ENCODE measurements at places on chromosomes 16 and 17.
A peak's percentile ranks its signal among the peaks of the same experiment; 100 is the strongest.

DNA sequence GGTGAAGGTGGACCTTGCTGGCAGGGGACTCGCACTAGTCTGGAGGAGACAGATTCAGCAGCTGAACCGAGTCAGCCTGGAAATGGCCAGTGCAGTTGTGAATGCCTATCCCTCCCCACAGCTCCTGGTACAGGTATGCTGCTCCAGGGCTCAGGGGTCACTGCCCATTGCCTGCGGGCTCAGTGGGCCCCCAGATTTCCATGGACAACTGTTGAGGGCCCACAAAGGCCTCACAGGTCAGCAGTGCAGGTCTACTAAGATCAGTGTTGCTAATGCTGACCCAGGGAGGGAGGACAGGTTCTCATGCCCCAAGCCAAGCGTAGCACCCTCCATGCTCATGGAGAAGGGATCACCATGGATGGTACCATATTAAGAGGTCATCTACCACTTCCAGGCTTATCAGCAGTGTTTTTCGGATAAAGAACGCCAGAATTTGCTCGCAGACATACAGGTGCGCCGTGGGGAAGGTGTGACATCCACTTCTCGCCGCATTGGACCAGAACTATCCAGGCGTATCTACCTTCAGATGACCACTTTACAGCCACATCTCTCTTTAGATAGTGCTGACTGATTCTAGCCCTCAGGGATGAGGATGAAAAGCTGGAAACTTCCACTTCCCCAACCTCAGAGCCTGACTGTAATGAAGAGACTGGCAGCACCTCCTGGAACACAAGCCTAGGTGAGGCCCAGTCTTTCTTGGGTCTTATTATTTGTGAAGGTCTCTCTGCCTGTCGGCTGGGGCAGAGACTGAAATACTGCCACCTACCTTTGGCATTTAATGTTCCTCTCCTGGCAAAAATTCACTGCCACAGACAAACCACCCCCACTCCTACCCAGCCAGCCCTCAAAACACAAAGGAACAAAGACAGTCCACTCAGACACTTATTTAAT is 7.6 kb downstream of the EME1 start:
- no peak for DNase-seq

GRCh38 chr16:53886482-53887378 is 182.8 kb downstream of the FTO start:
- no peak for DNase-seq

DNA sequence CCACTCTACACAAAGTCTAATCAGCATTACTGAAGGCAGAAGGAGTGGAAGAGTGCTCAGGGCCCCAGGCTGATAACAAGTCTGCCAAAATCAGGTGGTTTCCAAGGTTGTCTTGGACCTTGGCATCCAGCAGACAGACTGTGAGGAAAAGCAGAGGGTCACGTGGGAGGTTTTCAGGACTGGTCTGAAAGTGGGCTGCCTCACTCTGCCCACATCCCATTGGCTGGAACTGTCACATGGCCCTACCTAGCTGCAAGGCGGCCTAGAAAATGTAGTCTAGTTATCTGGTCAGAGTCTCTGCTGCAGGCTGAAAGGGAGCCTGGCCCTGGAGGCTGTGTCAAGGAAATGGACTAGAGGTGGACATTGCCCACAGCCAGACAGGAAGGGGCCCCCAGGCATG is 310.7 kb upstream of the ASIC2 start:
- no peak for DNase-seq

GRCh38 chr16:78220571-78220970 is 121.1 kb downstream of the WWOX start:
- no peak for DNase-seq

DNA sequence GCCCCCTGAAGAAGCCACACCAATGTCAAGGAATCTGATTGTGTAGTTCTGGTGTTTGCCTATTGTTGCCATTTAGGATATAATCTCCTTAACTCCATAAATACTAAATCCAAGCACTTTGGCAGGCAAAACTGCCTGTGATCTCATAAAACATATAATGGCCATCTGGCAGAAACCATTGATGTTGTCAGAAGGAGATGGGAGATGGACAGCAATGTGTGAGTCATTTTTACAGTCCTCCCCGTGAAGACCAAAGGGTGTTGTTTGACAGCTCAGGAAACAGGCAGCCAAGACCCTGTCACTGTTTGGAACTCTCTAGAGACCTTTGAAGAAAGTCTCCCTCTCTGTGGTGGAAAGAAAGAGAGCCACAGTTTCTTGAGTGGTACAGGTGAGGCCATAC is 454.1 kb downstream of the HS3ST3B1 start:
- no peak for DNase-seq

GRCh38 chr17:57927048-57927723 is 28.0 kb downstream of the CUEDC1 start:
- no peak for DNase-seq

GRCh38 chr17:55121268-55121667 is 143.5 kb upstream of the HLF start:
- no peak for DNase-seq

DNA sequence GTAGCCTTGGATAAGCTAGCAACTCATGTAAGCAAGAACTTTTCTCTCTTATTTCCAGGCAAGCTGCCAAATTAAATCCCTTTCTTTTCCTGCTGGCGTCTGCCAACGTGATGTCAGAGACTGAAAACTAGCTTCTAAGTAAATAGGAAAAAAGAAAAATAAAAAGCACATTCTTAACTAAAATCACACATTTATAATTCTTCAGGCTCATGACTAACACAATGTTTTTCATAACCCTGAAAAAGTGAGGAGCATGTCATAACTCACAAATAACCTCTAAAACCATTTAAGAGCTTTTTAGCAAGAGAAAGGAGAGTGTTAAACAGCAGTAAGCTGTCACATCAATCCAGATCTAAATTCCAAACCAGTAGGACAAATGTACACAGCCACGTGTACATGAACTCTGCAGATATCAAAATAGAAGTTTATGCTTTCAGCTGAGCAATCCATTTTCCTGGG is 110.0 kb downstream of the N4BP1 start:
- DNase-seq: no peak

GRCh38 chr17:30961209-30962188 is 9.3 kb upstream of the RNF135 start:
- DNase-seq: no peak

DNA sequence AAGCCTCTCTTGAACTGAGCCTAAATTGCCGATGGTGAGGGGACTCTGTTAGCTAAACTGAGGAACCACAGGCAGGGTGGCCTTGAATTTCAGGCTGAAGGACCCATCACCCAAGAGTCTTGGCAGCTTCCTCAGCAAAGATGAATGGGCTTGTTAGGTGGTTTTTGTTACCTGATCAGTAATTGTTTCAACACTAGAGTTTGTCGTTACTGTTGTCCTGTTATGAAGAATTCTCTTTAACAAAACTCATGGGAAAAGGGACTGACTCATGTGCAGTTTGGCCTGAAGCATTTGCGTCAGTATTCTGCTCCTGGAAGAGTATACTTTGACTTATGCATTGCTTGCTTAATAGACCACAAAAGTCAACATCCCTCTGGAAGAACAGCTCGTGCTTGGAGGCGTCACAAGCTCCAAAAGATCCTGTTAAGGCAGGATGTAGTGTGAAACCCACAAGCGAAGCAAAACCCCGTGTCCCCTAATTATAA is 206.0 kb downstream of the IRX3 start:
- DNase-seq: no peak

DNA sequence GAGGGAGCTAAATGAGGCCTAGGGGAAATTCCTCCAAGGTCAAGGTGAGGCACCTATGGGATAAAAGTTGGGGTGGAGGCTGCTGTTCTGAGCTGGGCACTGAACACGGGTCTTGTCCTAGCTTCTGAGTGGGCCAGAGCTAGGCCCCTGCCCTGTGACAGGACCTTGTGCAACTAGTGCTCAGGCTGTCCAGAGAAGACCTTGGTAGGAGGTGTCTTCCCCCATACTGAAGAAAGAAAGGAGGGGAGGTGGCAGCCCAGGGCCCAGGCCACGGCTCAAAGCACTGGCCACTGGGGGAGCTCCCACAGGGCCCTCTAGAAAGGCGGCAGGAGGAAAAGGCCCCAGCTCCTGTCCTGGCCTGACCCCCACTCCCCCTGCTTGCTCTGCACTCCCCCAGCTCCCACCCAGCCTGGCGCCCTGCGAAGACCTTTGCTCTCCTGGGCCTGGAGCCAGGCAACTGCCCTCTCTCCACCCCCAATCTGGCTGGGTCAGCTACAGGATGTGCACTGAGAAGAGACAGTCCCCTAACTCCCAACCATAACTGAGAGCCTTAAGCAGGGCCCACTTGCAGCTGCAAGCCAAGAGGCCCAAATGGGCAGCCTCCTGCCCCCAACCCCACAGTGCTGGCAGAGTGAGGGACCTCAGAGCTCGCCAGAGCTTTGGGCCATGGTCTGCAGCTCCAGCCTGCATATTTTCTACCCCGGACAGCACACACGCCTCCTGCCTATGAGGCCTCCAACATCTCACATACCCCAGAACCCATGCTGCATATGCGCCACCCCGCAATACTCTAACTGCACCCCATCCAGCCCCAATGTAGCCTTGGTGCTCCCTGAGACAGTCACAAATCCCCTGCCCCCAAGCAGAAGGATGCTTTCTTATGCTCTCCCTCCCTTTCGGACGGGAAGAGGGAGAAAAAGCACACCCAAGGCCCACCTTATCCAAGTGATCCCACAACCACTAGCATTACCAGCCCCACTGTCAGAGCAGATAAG is 15.3 kb downstream of the HSD11B2 start:
- no peak for DNase-seq

GRCh38 chr17:41523787-41524186 is 4.3 kb downstream of the KRT19 start:
- no peak for DNase-seq

- DNase-seq: no peak
Observed at GRCh38 chr16:19304750-19305149, 19.2 kb downstream of the CLEC19A start.

DNA sequence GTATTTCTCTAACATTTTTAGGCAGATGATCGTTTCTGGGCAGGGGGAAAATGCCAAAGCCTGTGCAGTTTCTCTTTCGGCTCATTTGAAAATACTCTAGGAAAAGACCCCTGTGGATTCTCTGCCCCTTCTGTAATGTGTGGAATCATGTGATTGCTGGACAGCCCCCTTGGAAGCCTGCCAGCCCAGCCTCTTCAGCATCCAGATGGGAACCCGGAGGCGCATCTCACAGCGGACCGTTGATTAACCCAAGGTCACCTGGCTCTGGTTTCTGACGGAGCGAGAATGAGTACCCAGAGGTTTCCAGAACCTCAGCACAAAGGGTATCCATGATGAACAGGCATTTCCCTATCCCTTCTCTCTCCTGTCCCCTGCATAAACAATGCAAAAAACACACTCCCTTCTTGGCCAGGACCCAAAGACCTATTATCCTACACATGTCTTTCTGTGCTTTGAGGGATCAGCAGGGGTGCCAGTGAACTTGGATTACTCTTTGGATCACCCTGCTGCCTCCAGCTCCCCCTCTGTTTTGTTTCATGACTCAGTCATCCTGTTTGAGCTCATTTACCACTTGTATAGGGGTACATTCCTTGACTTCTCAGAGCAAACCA is 957.1 kb upstream of the RBFOX1 start:
- no peak for DNase-seq

- no peak for DNase-seq
Observed at GRCh38 chr16:75311383-75311938, 60.0 kb upstream of the BCAR1 start.

- DNase-seq: no peak
Observed at GRCh38 chr16:9259914-9260608, 168.6 kb downstream of the HAPSTR1 start.

- no peak for DNase-seq
Observed at GRCh38 chr16:47625115-47625567, 164.0 kb downstream of the PHKB start.

GRCh38 chr17:61000911-61001310 is 323.3 kb downstream of the BCAS3 start:
- no peak for DNase-seq

DNA sequence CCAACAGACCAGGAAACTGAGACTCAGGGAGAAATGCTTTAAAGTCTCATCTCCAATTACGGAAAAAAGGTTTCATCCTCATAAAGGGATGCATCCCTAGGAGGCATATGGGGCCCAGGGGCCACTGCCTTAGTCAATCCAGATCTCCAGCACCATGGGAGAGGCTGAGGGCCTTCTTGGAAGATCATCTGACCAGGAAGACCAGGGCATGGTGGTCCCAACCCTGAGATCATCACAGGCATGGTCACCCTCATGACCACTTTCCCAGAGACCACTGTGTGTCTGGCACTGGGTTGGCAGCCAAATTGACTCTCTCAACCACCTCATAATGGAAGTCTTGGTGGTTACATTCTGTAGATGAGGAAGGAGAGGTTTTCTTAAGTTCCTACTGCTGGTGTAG is 23.4 kb upstream of the CES5A start:
- no peak for DNase-seq

GRCh38 chr17:75742337-75742736 is 21.1 kb downstream of the ITGB4 start:
- DNase-seq: no peak

- peak; percentile 87 for DNase-seq
Observed at GRCh38 chr17:10729334-10730193, at the start of gene TMEM220. Gene TMEM220 (minus strand): TSS chr17:10730023. CDS start chr17:10729851, 172 bp downstream.

DNA sequence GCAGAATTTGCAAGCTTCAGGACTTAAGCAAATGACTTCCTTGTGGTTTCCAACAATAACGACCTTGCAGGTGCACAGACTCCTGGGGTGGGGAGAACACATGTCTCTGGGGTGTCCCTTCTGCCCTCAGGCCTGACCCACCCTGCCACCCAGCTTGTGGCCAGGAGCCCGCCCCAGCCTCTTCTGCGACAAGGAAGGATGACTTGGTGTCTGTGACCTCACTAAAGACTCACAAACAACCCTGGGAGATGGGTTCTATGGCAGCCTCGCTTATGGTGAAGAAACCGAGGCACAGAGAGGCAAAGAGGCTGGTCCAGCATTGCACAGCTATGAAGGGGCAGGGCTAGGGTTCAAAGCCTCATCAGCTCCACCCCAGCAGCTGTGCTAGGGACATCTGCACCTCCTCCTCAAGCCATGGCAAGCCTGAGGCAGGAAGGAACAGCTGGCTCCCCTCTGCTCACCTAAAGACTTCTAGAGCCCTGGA is 2.6 kb downstream of the ATP2A3 start:
- no peak for DNase-seq

Measured in lower lobe of right lung (tissue), 2 donors.